ENCODE measurements at places on chromosomes 6 and 20. TPM values are rescaled to one million over a fixed set of nuclear protein-coding genes. Genes with fewer than 3 reads are reported as not detected.

Gene MLN
- total RNA-seq = not detected

Gene AK9
- total RNA-seq = 5.0 TPM

Gene EYS
- under 0.01 TPM for total RNA-seq

Gene KCNK15
- not detected for total RNA-seq

Gene TDRD6
- total RNA-seq = under 0.01 TPM

Gene CD40
- 0.66 TPM for total RNA-seq

Gene SNAI1
- 2.1 TPM for total RNA-seq

Gene BMP5
- total RNA-seq = not detected

Gene ZNF391
- total RNA-seq = 0.14 TPM

Gene RAB32
- total RNA-seq = 64.6 TPM

Gene PHF1
- total RNA-seq = 35.2 TPM

Measured in placental pericyte (primary cell).